ENCODE measurements at places on chromosomes 6 and 20.

DNA sequence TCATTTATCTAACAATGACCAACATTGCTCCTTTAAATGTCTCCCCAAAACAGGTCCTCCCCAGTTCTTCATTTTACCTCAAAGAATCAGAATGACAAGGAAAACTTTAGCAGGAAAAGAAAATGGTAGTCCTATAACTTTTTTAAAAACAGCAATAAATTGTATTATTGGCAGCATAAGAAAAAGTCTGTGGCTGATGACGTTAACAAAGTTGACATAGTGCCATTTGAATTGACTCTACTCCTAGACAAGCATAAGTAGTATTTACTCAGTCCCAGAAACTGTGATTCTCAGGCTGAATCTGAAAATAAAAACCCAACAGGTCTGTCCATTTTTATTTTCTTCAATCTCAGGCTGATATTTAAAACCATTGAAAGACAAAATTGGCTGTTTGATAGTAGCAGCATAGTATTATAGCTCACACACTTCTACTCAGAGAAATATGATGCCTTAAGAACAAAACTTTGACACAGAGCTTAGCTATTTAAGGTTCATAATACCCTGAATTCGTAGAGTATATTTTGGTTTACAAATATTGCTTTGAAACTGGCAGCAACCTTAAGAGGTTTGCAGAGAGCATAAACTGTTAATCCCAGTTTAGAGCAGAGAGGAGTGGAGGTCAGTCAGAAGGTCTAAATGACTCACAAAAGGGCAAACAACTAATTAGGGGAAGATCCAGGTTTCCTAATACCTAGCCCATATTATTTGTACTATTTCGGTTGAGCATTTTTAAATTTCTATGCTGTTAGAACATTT is 35.0 kb upstream of the TENT5A start:
- no peak for DNase-seq

DNA sequence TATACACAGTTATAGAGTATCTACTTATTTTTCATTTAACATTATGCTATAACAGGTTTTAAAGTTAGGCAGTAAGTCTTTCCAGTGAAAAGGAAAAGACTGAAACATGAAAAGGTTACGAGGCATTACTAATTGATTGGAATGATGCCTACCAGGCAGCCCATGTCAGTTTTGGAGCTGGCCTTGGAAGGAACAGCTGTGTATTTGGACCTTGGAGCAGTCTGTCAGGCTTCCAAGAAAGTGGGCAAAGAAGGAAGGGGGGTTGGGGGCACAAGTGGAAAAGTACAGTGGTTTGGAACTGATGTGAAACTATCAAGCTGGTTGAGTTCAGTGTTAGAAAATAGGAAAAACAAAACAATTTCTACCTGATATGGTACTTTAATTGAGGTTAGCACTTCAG is 41.7 kb downstream of the SLC16A10 start:
- peak; percentile 55 for DNase-seq

GRCh38 chr20:25282034-25282781 is 34.3 kb downstream of the PYGB start:
- no peak for DNase-seq

DNA sequence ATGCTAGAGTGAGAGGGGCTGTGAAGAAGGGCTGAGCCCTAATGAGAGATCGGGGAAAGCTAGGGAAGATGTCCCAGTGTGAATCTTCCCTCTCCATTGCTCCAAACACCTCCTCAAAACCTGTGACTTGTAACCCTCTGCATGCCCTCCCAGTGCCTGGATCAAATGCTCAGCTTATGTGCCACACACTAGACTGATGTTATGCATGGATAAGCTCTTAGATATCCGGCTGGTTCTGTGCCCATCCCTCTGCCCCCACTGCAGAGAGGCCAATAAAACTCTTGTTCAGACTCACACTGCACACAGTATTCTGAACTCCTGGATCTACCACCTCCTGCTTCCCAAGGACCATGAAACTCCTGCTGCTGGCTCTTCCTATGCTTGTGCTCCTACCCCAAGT is at the start of gene DEFB118:
Gene DEFB118 (plus strand): TSS at position 301 of the 400 bp plus-strand sequence. CDS start 50 bp downstream, at position 351.
- DNase-seq: no peak

DNA sequence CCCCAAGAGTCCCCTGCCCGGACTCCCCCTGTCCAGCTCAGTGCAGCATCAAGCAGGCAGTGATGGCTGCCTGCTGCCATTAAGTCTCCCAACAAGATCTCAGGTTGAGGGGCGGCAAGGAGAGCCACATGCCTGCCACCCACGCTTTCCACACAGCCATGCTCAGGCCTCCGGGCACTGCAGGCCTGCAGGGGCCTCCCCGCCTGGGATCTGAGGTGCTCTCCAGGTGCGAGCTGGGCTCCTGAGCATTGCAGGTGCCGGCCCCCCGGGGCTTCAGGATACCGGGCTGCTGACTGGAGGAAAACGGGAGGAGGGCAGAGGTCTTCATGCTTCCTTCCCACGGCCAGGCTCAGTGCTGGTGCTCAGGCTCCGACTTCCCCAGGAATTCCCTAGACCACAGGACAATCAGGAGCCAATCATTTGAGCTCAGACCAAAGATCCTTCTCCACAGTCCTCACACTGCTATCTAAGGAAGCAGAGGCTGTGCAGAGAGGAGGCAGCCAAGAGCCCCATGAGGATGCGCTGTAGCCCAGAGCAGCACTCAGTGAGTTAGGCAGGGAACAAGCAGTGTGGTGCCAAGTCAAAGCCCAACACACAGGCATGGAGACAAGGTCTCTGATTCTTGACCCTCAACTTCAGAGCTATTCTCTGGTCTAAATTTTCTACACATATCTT is 52.7 kb downstream of the PYGB start:
- no peak for DNase-seq

DNA sequence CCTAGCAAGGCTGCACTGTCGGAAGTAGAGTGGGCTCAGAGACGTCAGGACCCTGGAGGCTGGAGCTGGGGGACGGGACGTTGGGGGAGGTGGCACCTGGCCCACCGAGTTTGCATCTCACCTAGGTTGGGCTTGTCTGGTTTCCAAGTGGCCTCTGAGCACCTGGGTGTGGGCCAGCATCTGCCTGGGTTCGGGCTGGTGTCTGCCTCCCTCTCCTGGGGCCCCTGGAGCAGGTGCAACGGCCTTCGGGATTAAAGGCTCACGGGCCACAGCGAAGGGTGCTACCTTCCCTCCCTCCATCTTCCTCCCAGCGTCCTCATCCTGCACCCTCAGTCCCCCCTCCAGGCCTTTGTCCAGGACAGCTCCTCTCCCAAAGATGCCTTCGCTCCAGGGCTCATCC is 6.0 kb downstream of the HRH3 start:
- DNase-seq: no peak

GRCh38 chr6:104623052-104623690 is 236.5 kb downstream of the HACE1 start:
- no peak for DNase-seq

DNA sequence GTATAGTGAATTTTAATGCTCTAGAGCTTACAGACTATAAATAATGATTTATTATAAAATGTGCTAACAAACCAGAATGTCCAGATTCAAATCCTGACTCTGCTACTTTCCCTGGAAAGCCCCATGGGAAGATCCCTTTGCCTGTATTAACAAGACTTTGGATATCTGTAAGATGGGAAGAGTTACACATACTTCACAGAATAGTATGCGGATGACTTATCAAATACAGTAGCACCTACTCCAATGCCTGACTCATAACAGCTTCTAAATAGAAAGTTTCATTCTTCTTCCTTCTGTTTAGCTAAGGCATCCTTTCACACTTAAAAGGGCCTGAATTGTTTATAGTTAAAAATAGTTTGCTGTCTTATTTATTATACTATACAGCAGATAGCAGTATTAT is 166.3 kb downstream of the KCNQ5 start:
- no peak for DNase-seq

GRCh38 chr20:60528141-60528540 is 569.9 kb downstream of the CDH26 start:
- DNase-seq: no peak

DNA sequence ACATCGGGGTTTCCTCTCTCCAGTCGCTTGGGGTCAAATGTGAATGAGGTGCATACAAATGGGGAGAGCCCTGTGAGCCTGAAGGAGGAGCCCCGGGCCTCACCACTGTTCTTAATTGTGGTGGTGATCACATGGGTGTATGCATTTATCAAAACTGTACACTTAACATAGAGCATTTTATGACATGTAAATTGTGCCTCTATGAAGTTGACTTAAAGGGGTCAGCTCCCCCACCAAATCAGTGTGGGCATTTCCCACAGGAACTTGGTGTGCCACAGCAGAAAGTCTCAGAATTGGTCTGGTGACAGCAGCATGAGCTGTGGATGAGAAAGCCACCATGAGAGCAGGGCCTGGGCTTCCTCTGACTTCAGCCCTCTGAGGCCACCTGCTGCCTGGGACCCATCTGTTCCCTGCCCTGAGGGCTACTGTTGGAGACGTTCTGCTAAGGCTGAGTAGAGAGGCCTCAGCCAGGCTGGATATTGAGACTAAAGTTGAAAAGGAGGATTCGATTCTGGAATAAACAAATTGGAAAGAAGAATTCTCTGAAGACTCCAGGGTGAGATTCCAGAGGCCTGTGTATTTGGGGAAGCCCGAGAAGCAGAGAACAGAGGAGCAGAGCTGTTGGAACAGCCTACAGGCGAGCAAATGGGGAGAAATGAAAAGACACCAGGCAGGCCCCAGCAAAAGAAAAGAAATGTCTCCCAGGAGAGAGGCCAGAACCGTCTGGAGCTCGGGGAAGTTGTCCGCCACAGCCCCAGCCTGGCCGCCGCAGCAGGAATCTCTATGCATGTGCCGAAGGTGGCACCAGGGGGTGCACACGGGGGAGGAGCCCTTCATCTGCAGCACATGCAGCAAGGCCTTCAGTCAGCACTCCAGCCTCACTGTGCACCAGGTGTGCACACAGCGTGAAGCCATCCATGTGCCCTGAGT is 37.6 kb upstream of the XRN2 start:
- no peak for DNase-seq

DNA sequence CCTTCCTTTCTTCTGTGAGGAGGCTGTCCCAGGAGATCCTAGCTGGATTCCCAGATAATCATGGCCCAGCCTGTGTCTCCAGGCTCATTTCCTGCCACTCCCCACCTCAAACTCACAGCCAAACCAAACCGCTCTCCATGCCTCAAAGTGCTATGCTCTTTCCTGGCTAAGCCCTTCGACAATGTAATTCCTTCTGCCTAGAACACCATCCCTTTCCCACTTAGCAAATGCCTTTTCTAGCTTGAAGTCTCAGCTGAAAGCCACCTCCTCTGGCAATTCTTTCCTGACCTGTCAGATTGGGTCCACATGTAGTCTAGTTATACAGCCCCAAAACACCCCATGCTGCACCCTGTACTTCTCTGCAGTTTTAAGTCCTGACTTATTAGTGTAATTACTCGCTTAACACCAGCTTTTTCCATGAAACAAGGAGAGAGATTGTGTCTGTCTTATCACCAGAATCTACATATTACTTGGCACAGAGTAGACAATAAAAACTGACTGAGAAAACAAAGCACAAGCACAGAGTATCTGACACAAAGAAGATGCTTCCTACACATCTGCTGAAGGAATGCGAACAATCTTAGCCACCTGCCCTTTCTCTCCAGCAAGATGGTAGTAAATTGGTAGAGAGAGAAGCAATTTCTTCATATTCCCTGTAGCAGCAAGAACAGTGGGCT is 5.4 kb downstream of the TRIM26 start:
- peak; percentile 24 for DNase-seq

GRCh38 chr6:130365166-130366106 is at the start of gene TMEM200A:
Gene TMEM200A (plus strand): TSS chr6:130366017. CDS start chr6:130440423, 74,406 bp downstream.
- DNase-seq: peak; percentile 80

- no peak for DNase-seq
Measured at GRCh38 chr6:82196161-82196560, 51.4 kb downstream of the IBTK start.

DNA sequence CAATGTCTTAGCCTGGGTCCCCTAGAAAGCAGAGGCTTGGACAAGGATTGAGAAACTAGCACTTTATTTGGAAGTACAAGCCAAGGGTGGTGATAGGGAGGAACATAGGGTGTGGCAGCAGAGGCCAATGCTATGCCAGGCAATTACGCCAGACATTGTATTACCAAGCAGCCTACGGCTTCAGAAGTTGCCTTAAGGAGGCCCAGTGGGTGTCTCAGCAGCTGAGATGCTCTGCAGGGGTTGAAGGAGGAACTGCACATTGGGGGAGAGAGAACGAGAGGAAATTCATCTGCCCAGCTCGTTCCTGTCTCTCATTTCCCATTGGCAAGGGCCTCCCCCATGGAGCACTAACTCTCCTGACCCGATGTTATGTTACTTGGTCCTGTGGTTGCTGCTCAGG is 859 bp downstream of the C20orf202 start:
- DNase-seq: no peak

DNA sequence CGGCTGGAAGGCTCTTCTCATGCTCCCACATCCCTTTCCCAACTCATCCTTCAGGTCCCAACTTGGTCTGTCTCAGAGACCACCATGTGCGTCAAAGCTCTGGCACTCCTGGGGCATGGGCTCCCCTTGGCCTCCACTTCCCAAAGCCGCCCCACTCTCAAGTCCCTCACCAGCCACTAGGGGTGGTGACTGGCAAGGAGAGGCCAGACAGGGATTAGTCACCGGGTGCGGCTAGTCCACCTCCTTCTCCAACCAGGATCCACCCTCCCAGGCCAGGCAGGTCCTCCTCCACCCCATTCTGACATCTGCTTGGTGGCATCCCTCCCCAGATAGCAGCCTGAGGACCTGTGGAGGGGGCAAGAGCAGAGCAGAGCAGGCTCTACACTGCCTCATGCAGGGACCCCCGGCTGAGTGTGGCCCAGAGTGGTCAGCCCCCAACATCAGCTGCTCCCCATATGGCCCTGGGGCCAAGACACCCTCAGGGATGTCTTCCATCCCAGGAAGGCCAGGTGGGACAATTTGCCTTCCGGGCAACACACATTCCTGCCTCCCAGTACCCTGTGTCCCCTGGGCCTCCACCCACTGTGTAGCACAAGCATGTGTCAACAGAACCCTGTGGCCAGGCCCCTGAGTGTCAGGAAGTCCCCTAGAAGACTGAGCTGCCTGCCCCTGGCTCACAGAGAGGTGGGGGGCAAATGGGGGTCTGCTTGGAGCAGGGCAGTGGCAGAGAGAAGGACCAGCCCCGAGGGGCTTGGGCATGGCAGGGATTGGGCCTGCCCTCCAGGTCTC is 29.2 kb downstream of the YTHDF1 start:
- DNase-seq: no peak

DNA sequence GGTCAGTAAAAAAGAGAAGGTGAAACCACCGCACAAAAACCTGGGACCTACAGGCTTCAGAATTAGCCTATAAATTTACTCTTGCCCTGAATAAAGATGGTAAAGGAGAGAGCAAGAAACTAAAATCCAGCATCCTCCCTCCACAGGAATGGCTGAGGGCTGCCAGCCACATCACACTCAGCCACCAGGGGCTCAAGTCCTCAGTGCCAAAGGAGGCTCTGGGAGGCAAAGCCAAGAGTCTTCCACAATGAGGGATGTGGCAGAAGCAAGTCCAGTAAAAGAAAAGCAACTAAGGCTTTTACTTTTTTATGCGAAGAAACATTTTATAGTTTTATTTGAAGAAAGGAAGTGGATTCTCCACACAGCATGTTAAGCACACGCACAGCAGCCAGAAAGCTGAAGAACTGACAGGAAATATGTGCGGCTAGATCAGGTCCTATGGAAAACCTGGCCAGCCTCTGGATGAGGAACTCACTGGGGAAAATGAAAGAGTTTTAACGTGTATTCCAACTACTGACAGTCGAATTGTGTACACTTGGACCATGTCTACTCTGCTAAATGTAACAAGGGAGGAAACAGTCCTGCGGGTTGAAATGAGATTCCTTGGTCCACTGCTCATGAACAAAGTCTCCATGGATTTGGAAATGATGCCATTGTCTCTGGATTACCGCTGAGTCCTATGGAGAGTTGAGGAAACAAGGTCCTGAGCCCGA is 219.4 kb upstream of the SSTR4 start:
- DNase-seq: no peak

GRCh38 chr20:45110301-45110700 is 4.7 kb downstream of the WFDC5 start:
- no peak for DNase-seq

GRCh38 chr6:36578030-36578429 is 16.1 kb upstream of the SRSF3 start:
- no peak for DNase-seq
